ENCODE measurements at places on chromosomes 7 and 10.

- no peak for DNase-seq
These were observed 34.8 kb downstream of the ZMIZ1 start for GRCh38 chr10:79103585-79103984.

- no peak for DNase-seq
These were observed 29.3 kb upstream of the NCAPG2 start for GRCh38 chr7:158733775-158734494.

DNA sequence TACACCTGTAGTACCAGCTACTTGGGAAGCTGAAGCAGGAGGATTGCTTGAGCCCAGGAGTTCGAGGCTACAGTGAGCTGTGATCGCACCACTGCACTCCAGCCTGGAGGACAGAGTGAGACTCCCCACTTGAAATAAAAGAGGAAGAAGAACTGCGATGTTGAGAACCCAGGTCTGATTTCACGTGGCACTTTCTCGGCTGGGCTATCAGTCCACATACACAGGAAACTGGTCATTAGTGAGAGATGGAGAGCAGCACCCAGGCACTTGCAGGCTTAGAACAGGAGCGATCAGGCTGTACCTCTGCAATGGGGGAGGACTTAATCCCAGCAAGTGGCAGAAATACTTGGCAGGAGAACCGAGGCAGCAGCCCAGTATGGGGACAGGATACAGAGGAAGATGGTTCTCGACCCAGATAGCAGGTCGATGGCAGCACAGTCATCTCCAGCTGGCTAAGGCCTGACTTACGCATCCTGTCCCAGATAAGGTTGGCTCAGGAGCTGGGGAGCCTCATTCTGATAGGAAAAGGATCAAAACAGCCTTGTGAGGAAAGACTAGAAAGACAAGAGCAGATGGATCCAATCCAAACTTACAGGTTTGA lies 487.7 kb upstream of the AUTS2 start:
- no peak for DNase-seq

GRCh38 chr7:110090110-110090820 lies 1000.7 kb upstream of the LRRN3 start:
- no peak for DNase-seq

DNA sequence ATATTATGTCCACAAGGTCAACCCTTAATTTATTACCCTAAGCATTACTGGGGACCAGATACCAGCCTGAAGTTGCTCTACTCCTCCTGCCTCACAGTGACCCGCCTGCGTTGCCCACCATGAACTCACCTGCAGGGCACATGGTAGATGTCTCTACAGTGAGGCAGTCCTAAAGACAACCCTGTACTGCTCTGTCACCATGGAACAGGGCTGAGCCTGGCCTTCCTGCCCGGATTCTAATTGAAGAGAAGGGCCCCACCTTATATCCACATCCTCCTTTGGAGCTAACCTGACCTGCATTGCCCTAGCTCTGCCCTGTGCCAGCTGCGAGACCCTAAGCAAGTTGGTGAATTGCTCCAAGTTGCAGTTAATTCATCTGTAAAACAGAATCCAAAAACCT lies 4.1 kb downstream of the SH3PXD2A start:
- DNase-seq = no peak

GRCh38 chr10:10658172-10658785 lies 359.4 kb upstream of the CELF2 start:
- no peak for DNase-seq

DNA sequence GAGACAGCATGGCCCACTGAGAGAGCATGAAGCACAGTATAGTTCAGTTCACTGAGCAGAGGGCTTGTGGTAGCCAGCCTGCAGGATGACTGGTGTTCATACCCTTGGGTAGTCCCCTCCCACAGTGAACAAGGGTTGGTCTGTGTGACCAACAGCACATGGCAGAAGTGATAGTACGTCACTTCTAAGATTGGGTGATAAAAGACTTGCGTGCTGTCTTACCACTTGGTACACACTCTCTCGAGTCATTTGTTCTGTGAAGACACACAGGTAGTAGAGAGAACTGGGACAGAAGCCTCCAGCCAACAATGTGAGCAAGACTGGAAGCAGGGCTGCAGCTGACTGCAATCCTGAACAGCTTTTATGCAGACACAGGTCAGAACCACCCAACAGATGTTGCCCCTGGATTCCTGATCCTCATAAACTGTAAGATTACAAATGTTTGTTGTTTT lies 14.6 kb downstream of the EPC1 start:
- peak; percentile 68 for DNase-seq

- no peak for DNase-seq
These were observed 9.9 kb downstream of the ZSCAN25 start for GRCh38 chr7:99626661-99627060.

DNA sequence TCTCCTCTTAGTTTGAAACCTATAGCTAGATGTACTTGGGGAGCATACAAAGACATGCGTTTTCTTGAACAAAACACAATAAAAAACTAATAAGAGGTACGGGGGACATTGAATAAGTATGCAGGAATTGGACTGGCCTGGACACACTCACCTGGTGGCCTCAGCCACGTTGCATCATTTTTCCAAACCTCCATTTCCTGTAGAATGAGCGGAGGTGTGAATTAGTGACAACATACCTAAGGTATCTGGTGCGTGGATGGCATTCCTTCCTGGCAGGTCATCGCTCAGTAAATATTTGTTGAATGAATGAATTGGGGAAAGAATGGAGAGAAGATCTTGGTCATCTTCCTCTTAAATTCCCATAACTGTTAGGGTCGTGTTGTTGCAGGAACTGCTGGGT lies 103.2 kb upstream of the CTBP2 start:
- no peak for DNase-seq

DNA sequence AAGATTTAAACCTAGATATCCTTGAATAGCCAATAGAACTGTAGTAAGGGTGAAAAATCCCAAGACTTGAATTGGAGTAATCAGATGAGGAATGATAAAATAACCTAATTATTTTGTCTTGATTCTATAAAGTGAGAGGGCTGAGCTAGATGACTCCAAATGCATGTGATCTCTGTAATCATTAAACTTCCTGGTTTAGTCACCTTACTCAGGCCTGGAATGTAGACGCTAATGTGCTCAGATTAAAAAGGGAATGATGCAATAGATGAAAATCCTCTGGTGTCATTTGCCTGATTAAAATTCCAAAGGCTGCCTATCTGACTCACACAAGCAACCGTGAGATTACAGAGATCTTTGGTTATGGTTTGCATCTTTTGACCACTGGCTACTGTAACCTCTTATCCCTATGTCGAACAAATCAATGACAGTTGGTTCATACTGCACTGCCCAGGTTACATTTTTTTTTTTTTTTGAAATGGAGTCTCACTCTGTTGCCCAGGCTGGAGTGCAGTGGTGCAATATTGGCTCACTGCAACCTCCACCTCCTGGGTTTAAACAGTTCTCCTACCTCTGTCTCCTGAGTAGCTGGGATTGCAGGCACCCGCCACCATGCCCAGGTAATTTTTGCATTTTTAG lies 2.9 kb upstream of the HKDC1 start:
- DNase-seq = no peak

GRCh38 chr10:76036111-76036940 lies 604.9 kb downstream of the LRMDA start:
- no peak for DNase-seq

GRCh38 chr7:112462236-112462635 lies 12.0 kb downstream of the IFRD1 start:
- no peak for DNase-seq

GRCh38 chr10:48940372-48940771 lies 732 bp upstream of the LRRC18 start:
- no peak for DNase-seq

GRCh38 chr10:100184426-100184825 lies 1.4 kb downstream of the ERLIN1 start:
- DNase-seq = no peak

DNA sequence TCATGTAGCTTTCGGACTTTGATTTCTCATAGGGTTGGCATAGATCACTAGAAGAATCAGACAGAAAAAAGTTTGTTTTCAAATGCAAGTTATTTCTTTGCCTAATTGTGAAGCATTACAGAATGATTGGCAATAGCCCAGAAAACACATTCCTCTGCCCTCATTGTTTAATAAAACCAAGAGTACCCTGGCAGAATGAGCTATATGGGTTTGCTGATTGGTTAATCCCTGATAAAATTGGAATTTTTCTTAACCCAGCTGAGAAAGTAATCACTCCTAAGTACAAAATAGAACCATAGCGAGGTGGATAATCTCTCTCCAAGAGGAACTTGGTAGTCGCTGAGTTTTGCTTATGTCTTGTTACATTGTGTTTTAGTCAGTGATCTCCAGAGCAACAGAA lies 30.9 kb upstream of the CREB5 start:
- no peak for DNase-seq

- DNase-seq = no peak
These were observed 25.4 kb downstream of the STAM start for GRCh38 chr10:17669185-17669872.

DNA sequence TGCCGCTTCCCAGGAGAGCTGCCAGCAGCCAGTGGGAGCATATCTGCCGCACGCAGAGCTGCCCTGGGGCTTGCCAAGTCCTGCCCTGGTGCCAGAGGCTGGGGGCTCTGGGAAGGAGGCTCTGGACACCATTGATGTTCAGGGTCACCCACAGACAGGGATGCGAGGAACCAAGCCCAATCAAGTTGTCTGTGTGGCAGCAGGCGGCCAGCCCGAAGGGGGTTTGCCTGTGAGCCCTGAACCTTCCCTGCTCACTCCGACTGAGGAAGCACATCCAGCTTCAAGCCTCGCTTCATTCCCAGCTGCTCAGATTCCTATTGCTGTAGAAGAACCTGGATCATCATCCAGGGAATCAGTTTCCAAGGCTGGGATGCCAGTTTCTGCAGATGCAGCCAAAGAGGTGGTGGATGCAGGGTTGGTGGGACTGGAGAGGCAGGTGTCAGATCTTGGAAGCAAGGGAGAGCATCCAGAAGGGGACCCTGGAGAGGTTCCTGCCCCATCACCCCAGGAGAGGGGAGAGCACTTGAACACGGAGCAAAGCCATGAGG lies 94.6 kb downstream of the TACC2 start:
- no peak for DNase-seq

DNA sequence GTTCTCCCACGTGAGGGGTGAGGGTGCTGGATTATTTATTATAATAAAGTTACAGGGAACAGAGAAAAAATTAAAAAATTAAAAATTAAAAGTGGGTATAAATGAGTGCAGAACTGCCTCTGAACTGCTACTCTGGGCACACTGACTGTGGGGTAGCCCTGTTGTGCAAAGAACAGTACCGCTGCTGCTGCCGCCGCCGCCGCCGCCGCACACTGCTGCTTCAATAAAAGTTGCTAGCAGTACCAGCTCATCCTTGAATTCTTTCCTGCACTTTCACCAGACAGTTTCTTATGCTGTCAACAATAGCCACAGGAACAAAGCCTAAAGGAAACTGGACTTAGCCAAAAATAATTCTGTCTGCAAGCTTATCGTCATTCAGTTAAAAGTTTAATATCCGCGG lies 72.1 kb downstream of the GCC1 start:
- DNase-seq = no peak

DNA sequence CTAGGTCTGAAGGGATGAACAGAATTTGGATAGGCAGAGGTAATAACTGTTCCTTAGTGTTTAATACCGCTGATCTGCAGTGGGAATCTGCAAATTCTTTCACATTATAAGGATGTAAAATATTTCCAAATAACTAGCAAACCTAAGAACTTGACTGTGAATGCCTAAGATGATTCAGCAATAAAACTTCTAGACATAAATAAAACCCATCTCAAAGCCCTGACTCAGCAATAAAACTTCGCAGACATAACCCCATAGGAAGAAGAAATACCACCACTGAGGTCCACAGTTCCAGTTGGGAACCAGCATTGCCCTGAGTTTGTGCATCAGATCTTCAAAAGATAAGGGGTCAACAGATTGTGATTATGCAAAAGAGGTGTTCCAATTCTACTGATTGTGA lies 354.2 kb downstream of the GFRA1 start:
- no peak for DNase-seq

DNA sequence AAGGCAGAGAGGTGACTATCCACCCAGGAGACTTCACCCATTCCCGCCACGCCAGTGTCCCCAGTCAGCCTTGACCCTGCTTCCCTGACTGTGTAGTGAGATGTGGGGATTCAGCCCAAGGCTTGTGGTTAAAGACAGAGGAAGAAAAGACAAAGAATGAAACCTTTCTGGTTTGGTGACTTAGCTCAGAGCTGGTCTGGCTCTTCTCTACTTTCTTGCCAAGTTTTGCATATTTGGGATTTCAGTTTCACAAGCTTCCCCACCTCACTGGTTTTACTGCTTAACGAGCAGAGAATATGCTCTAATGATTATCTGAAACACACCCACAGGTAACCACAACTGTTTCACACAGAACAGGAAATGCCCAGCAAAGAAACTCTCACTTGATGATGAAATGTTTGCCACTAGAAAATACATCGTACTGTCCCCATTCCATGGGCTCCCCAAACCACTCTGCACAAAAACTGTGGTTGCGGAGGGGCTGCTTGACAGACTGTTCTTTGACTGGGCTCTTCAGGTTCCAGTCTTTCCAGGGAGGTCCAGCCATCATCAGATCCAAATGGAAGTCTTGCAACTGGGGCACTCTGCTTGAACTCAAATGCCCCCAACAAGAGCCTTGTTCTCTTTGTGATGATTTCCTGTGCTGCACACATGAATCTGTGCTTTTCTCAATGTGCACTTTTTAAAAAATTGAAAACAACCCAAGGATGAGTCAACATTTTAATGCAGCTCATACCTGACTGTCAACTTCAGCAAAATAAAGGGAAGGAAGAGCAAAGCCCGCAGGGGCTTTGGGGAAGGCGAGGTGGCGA lies 95.5 kb downstream of the CTBP2 start:
- no peak for DNase-seq

DNA sequence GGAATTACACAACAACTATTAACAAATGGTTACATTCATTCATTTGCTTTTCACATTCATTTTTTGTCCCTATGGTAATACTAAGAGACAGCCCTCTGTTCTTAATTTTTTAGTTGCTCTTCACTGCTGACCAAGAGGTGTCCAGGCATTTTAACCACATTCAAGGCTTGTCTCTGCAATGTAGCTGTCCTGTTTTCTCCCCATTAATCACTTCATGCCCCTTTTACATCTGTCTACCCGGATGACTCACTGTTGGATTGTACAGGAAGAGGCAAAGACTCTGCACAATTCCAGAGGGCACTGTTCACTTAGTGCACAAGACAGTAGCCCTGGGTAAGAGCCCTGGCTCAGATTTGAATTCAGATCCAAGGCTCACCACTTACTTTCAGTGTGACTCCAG lies 168.5 kb downstream of the NOC3L start:
- DNase-seq = no peak

All from stimulated activated CD4-positive, alpha-beta T cell treated with anti-CD3 and anti-CD28 coated beads, Interleukin-1b, Interleukin-23, amount 100 ng/mL, for 24 hours (primary cell).